ENCODE measurements at places on chromosomes 16 and 17.

GRCh38 chr16:56163938-56164337 is 27.4 kb upstream of the GNAO1 start:
- DNase-seq = no peak

DNA sequence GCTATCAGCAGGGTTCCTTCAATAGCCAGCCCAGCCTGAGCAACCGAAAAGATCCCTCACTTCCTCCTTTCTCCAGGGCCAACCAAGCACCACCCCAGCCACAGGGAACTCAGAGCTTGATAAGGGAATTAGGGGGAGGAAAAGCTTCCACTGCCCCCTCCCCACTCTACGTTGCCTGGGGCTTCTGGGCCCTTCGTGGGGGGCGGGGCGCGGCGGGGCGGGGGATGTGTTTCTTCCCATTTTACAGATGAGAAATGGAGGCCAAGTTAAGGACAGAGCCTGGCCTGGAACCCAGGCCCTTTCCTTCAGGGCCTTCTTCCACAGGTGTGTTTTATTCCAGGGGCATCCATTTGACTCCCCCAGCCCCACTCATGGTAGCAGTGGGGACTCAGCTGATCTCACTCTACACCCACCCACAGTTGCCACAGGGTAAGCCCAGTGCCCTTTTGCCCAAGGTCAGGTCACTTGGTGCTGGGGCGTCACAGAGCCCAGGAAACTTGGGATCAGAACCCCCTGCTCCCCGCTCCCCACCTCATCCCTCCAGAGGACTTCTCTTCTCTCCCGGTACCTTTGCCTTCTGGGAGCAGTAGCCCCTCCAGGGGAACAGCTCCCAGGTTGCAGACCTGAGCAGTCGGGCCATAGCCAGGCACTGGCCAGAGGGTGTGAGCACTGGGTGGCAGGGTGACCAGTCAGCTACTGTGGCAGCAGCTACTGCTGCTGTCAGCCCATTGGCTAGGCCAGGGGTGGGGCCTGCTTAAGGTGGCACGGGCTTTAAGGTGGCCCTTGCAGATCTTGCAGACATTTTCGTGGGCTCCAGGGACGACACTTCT is at the start of gene LDHD:
Gene LDHD (minus strand): TSS at position 700 of the 830 bp plus-strand sequence. CDS start 60 bp downstream, at position 640.
- DNase-seq = peak; percentile 60

DNA sequence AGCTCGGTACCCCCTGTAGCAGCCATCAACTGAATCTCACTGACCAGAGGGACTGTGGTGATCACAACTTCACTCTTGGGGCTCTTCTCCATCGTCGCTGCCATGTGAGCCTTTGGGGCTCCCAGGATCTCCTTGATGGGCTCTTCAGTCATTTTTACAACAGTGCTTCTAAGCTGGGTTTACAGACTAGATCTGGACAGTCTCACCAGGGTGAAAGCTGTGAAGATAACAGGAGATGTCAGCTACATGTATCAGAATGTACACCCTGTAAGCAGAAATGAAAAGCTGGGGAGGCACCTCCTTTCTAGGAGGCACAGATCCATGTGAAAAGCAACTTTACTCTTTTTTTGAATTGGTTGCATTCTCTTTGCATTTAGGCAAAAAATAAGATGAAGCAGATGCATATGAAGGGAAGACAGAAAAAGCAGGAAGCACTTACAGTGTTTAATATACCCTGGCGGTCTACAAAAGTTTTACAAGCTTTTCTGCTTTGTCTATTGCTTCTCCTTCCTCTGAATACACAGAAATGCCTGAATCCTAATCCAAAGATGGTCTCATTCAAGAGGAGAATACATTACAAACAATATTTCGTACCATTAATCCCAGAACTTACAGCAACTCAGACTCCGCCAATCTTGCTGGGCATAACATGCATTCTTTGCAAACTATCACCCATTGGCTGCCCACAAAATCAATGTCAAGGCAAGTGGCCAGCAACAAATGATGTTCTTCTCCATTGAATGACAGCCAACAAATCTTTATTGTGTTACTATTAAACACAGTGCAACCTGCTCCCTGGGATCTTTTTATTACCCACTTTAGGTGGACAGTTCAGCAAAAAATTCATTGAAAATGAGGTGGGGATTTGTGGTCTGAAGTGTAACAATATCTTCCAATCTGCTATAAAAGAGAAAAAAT is 1.5 kb downstream of the TMEM100 start:
- DNase-seq = no peak

DNA sequence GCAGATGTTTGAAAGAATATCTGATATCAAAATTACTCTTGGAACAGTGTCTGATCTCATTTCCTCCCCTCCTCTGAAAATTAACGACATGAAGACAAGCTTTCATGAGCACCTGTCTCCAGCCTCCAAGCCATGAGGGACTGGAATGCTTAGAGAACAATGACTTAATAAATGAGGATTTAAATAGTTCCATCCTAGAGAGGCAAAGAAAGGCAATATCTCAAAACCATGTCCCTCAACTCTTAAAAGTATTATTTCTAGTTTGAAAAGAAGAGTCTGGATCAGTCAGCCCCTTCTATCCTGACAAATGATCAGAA is 137.5 kb downstream of the ANKFN1 start:
- DNase-seq = no peak

DNA sequence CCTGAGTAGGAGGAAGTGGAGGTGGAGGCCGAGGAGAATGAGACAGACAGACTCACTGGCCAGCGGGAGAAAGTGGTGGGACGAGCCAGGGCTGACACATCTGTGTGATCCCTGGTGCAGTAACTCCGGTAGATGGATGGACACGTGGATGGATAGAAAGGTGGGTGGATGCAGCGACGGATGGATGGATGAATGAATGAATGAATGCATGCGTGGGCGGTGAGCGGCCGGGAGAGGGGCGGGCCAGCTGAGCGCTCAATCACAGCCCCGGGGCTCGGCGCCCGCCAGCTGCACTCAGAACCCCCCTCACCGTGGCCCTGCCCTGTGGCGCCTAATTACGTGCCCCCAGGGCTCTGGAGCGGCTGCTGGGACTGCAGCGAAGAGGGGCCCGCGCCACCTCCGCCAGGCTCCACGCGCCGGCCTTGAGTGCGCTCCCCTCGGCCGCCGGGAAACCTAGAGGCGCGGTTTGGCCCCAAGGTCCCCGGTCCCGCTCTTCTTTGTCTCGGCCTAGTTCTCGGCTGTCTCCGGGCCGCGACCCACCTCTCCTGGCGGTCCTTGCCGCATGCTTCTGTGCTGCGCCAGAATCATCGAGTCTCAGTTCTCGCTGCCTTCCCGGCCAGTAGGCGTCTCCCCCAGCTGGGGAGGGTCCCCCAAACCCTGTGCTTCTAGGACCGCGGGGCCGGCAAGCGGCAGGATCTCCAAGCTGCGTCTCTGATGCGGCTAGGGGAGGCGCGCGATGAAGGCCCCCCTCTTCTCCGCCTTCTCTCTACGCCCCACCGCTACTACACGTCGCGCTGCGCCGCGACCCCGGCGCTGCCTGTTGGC is 41.0 kb downstream of the RAI1 start:
- no peak for DNase-seq

- DNase-seq = no peak
Measured at GRCh38 chr16:74322301-74322710, 25.7 kb downstream of the PSMD7 start.

GRCh38 chr17:50916708-50917417 is 50.7 kb upstream of the TOB1 start:
- DNase-seq = no peak

- DNase-seq = no peak
Measured at GRCh38 chr16:78639775-78640174, 540.3 kb downstream of the WWOX start.

- DNase-seq = no peak
Measured at GRCh38 chr17:13750816-13751793, 149.4 kb upstream of the HS3ST3A1 start.

GRCh38 chr17:31388770-31389656 is 2.5 kb upstream of the RAB11FIP4 start:
- DNase-seq = no peak

- DNase-seq = no peak
Measured at GRCh38 chr17:13462146-13462545, 139.6 kb downstream of the HS3ST3A1 start.

DNA sequence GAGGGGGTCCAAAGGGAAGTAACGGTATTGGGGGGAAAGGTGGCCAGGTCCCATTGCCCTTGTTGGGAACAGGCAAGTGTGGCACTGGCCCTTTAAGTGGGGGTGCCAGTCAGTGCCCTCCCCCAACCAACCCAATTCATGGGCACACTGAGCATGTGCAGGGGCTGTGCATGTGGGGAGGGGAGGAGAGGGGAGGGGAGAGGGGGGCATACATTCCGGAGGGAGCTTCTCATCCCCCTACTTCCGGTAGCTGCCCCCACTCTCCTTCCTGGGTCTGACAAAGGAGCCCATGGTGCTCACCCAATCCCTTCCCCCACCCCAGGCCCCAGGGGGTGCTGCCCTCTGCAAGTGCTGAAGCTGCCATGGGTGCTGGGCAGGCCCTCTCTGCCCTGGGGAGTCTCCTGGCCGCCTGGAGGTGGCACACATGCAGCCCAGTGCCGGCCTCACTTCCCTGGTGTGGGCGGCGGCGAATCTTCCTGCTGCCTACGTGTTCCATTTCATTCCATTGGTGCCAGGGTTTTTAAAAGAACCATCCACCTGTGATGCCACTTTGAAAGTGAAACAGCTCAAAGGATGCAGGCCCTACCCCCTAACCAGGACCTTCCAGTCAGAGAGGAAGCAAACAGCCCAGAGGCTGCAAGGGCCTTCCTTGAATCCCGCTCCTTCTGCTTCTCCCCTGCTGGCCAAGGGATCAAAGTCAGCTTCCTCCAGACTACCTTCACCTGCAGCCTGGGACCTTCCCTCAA is 11.0 kb downstream of the HEXIM2 start:
- DNase-seq = peak; percentile 70

DNA sequence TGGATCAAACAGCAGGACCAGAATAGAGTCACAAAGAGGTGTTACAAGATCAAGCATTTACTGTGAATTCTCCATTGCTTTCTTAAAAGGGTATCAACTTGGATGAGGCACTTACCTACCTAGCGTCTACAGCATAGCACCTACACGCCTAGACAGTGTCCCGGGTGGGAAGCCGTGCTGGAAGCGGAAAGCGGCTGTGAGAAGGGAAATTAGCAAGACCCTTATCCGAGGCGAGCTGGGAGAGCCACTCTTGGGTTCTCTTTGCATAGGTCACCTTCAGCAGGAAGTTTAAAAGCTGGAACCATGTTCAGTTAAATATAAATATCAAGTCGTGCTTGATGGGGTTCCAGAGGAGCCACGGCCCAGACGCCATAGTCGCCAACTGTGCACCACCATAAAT is 46.3 kb downstream of the TRARG1 start:
- DNase-seq = no peak

DNA sequence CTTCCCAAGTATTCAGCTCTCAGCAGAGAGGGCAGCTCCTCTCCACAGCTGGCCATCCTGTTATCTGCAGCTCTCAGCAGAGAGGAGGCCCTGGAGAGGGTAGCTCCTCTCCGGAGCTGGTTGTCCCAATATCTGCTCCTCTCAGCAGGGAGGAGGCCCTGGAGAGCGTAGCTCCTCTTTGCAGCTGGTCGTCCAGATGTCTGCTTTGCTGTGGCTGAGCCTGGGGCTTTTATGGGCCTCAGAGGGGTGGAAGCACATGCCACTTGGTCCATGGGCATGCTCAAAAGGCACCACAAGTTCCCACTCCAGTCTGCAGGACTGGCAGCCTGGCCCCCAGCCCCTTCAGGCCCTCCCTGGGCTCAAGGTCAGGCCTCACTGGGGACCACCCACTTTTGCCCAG is 314.3 kb downstream of the KCNJ2 start:
- DNase-seq = no peak

DNA sequence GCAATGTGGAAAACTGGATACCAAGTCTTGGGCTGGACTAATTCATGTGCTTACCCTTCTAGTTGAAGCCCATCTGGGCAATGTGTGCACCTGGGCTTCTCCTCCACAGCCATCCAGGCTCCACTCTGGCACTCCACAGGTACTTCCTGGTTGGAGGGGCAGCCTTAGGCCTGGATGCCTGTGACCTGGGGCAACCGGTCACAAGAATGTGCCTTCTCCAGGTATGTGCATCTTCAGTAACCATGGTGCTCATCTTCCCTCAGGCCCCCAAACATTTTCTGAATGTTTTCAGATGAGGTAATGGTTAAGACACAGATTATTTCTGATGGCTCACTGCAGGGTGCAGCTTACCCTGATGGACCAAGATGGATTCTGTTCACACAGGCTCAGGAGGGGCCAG is 11.1 kb downstream of the C16orf86 start:
- DNase-seq = no peak

- no peak for DNase-seq
Measured at GRCh38 chr17:74271281-74271680, 2.8 kb upstream of the DNAI2 start.

DNA sequence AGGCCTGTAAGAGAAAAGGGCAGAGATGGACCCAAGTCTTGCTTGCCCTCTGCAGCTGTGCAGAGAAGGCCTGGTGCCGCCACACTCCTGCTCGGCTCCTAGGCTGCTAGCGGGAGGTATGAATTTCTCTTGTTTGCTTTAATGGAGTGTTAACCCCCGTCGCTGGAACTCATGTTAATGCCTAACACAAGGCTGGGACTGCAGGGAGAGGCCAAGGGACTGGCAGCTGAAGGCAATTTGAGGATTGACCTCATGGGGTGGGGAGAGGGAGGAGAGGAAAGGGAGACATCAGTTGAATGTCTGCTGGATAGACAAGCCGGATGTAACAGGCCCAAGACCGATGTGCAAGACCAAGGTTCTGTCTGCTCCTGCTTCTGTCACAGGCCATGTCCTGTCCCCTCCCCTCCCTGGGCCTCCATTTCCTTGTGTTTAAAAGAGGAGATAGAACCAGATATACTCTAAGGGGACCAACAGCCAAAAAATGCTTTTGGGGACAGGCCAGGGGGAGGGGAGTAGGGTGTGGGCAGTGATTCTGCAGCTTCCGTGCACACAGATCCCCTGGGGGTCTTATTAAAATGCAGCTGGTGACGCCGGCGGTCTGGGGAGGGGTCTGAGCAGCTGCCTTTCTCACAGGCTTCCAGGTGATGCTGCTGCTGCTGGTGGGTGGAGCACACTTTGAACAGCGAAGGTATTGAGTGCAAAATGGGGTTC is 46.7 kb upstream of the TBX2 start:
- no peak for DNase-seq

DNA sequence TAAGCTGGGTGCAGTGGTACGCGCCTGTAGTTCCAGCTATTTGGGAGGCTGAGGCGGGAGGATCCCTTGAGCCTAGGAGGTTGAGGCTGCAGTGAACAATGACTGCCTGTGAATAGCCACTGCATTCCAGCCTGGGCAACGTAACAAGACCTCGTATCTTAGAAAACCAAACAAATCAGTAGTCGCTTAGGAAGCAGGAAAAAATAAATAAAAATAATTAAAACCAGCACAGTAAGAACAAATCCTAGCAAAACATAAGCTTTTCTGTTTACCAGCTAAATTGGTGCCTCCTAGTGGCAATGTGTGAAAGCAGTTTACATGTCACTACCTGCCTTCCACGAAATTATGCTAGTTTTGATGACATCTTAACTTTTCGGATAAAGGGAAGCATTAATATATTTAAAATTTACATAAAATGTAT is 1.3 kb downstream of the ARMC5 start:
- no peak for DNase-seq
